ENCODE measurements at places on chromosomes 6 and 20.

DNA sequence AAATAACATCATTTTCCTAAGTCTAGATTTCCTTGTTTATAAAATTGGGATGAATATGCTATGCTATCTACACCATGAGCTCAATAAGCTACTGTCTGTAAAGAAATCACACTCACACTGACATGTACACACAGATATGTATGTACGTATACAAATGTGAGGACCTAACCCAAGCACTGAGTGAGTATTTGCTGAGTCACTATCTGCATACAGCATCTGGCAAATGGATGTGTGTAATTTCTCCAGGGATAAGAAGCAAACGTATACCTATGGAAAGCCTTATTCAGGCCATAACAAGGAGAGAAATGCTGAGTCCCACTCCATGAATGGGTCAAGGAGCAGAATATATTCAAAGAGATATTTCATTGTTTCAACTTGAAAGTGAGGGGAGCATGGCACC is 153.9 kb downstream of the LPA start:
- DNase-seq: no peak

DNA sequence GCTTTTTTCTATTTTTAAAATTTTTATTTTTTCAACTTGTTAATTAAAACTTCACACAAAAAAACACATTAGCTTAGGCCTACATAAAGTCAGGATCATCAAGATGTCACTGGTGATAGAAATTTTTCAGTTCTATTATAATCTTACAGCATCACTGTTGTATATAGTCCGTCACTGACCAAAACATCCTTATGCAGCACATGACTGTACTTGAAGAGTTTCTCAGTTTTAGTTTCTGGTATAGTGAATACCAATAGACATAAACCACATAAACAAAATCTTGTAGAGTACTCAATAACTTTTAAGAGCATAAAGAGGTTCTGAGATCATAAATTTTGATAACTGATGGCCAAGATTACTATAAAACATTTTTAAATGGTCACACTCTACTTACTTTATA is 71.8 kb downstream of the ASCC3 start:
- no peak for DNase-seq

- no peak for DNase-seq
Measured at GRCh38 chr20:841568-842546, 8.3 kb downstream of the FAM110A start.

GRCh38 chr20:25038103-25038410 is 19.9 kb downstream of the ACSS1 start:
- no peak for DNase-seq

DNA sequence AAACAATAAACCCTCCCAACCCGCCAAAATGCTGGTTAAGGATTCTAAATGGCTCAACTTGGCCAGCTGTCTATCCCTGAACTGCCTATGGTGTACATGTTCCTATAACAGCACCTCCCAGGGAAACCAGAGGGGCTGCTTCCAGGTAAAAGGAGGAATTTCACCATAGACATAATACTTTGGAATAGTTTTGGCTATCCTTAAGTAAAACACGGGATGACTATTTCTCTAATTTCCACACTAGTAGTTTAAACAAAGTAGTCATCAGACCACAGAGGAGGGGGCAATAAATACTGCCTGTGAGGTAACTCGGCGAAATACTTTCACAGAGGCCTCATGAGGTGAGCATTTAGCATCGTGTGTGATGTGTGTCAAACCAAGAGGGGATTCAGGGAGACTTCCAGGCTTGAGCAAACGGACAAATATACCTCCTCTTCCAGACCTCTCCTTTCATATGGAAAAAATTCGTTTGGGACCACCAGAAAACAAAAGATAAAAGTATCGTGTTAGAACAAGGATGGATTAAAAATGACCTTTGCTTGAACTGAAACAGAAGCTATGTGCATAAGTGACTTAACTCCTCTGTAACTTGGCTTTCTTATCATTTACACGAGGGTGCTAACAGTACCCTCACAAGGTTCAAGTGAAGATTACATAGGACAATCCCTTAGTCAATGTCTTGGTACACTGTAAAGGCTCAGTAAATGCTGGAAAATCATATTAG is 1.0 kb upstream of the XRN2 start:
- DNase-seq: no peak

DNA sequence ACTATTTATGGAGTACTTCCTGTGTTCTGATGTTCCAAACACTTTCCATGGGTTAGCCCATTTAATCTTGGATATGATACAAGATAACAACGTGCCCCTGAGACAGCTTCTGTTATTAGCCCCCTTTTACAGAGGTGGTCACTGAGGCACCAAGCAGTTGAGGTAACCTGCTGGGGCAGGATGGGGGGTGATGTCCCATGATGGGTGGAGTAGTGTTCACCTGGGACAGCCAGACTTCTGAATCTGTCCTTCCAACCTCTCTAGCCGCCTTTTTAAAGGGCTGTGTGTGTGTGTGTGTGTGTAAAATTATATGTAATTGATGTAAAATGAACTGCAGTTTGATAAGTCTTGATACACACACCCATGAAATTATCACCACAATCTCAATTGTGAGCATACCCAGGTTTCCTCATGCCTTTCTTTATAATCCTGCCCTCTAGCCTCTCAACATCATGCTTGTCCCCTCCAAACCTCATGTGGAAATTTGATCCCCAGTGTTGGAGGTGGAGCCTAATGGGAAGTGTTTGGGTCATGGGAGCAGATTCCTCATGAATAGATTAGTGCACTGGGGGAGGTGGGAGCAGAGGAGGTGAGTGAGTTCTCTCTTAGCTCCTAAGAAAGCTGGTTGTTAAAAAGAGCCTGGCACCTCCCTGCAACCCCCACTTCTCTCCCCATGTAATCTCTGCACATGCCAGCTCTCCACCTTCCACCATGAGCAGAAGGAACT is 39.2 kb downstream of the PLAGL2 start:
- no peak for DNase-seq

DNA sequence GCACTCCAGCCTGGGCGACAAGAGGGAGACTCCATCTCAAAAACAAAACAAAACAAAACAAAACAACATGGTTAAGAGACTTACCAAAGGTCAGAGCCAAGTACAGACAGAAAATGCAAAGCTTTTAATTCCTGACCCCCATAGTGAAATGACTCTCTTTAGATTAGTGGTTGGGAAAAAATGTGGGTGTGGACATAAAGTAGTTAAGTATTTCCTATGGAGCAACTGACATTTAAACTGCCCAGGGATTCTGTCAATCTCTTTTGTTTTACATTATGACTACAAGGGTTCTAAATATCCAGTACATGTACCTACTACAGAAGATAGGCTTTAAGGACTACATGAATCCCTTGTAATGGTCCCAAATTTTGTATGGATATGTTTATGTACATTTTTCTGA is 75.1 kb downstream of the IRAK1BP1 start:
- no peak for DNase-seq

- DNase-seq: no peak
Measured at GRCh38 chr6:108438918-108439317, 121.8 kb upstream of the FOXO3 start.

- no peak for DNase-seq
Measured at GRCh38 chr6:39189915-39190544, 39.2 kb downstream of the KCNK5 start.
